ENCODE measurements at places on chromosomes 5 and 9.

GRCh38 chr5:32859211-32859641, 148.1 kb downstream of the NPR3 start:
- no peak for DNase-seq

GRCh38 chr5:33282157-33282556, 158.6 kb upstream of the TARS1 start:
- DNase-seq, result no peak

DNA sequence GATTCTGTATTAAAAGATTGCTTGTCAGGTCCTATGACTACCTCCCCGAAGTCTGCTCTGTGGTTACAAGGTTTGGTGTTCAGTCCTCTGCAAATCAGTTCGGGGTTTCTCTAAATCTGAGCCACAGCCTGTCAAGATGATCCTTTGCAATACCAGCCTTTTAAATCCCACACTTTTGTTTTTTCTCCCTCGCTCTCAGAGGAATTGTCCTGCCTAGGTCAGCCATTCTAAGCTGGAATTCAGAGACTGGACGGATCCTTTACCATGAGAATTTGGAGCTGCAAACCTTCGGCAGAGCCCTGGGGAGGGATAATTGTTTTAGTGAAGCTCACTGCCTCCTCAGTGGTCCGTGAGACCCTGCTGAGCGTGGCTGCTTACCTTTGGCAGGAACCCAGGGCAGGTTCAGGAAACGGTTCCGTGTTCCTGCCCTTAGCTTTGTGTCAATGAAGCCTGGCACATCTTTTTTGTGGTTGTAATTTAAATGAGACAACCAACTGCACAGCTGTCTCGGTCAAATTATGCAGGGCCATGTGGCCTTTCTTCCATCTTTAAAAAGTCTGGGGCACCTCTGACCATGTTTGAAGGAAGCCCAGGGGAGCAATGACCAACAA, 47.2 kb downstream of the EBF1 start:
- peak; percentile 22 for DNase-seq

- DNase-seq, result no peak
Measured at GRCh38 chr5:40653221-40654022, 26.3 kb upstream of the PTGER4 start.

DNA sequence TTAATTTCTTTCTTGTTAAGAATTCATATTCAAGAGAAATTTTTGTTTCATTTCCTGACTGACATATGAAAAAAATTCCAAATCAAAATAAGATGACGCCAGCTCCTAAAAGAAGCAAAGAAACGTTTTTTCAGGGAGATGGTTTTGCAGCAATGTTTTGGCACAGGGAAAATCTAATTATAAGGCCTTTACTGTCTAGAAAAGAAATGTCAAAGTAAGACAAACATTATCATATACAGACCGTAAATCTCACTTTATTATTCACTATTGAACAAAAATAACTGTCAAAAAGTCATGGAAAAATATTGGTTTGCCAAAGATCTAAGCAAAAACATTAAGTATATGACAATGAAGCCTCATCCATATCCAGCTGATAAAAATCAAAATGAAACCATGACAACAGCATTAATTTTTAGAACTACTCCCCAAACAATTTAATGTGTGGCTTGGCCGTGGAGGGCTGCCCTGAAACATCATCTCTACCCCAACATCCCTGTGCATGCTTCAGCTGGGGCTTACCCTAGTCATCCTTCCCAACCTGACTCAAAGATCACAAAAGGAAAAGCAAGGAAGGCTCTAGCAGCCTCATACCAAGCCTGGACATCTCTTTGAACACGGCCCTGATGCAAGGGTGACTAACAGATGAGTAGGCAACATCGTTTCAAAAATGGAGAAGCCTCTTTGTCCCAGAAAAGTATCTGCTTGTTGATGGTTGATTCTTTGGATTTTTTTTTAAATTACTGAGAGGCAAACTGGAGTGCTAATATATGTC, 95.6 kb downstream of the ARSB start:
- DNase-seq, result no peak

DNA sequence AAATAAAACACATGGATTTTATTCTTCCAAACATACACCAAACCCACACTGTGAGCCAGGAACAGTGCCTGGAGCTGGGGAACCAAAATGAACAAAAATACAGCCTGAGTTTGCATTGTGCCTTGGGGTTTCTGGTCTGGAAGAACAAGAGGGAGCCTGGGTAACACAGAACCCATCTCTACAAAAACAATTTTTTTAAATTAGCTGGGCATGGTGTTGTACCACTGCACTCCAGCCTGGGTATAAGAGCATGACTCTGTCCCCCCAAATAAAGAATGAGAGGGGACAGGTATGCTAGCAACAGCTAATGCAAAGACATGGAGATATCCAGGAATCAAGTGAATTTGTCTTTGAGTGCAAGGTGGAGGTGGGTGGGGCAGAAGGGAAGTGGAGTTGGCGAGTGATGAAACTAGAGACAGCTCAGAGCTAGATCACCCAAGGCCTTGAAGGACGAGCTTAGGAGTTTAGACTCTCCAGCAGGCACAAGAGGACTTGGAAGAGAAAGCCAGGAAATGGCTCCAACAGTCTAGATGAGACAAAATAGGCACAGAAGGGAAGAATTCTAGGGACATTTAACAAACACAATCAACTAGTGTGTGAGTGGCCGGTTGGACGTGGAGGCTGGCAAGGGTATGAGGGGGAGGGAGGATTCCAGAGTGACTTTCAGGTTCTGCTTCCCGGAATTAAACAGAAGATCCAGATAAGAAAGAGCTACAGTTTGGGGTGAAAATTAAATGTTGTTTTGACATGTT, 47.4 kb downstream of the FNBP1 start:
- DNase-seq, result no peak
